ENCODE measurements at places on chromosomes 5 and 9.

- no peak for DNase-seq
Observed at GRCh38 chr5:137099651-137100050, 399.5 kb downstream of the SPOCK1 start.

DNA sequence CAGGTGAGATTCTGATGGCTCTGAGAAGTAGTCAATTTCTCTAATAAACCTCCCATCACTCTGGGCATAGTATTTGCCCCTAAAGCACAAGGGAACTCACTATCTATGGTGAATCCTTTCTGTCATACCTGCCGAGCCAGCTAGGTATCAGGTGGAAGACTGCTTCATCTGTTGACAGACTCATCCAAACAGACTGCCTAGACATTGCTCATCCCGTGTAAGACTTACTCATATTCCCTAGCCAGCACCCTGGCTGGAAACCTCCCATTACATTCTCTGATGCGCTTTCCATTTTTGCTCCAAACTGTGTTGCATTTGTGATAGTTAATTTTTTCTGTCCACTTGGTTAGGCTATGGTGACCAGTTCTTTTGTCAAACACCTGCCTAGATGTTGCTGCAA, 595.9 kb downstream of the DNAH5 start:
- DNase-seq, result no peak

DNA sequence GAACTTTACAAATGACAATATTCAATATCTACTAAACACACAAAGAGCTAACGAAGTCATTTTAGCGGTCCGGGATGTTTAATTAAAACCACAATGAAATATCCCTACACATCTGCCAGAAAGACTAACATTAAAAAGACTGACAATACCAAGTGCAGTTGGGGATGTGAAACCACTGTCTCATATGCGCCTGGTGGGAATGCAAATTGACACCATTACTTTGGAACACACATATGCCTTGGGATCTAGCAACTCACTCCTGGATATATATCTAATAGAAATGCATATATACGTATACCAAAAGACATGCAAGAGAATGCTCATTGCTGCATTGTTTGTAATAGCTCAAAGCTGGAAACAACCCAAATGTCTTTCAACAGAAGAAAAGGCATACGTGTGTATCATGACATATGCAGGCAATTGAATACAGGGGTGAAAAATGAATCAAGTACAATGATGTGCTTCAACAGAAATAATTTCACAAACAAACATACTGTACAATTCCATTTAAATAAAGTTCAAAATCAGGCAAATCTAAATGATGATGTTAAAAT, 153.3 kb downstream of the CARTPT start:
- no peak for DNase-seq

GRCh38 chr5:144742361-144742760, 571.7 kb downstream of the KCTD16 start:
- DNase-seq, result no peak

DNA sequence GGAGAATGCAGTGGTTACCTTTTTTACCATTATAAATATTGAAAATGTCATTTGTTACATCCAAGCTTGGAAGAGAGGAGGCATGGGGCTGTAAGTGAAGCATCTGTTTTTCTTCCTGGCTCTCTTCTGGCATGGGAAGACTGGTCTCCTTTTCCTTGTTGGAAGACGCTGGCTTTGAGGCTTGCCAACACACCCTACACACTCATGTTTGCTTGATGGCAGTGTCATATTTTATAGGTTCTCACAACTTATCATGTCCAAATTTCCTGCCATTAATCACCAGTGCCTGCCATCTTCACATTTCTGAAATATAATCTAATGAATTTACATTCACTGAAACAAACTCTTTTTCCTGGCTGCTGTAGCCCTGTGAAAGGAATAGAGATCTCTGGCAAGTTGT, 252.9 kb downstream of the MAN2A1 start:
- peak; percentile 66 for DNase-seq

- no peak for DNase-seq
Observed at GRCh38 chr5:54477941-54478478, 22.5 kb downstream of the HSPB3 start.

DNA sequence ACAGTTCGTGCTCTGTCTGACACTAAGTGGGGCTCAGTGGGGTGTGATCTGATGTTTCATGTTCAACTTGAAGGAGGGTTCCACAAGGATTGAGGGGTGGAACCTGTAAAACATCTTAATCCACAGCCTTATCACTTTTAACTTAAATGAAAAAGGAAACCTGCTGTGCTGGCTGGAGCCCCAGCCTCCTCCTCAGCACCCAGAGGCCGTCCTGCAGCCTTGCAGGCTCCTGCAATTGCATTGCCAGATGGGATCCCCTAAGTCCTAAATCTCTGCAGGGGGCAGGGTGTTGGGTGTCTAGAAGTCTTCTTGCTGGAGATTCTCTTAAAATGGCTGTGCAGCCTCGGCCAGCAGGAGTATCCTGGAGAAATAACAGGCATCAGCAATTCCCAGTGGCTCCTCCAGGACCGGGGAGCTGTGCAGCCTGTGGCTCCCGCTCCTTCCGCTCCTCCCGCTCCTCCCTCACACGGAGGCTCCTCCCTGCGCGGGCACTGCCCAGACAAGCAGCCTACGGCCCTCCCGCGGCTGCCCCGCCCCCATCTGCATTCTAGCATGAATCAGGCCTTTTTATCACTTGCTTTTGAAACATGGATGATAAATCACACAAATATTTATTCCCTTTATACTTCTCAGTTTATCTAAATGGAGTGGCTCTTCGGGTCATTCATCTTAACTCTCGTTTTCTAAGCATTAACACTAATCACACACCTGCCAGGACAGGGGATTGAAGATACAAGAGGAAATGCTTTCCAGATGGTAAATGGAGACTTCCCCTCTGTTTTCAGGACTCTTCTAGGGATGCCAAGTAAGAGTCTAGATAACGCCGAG, 131.0 kb downstream of the ADAMTS16 start:
- DNase-seq, result no peak

DNA sequence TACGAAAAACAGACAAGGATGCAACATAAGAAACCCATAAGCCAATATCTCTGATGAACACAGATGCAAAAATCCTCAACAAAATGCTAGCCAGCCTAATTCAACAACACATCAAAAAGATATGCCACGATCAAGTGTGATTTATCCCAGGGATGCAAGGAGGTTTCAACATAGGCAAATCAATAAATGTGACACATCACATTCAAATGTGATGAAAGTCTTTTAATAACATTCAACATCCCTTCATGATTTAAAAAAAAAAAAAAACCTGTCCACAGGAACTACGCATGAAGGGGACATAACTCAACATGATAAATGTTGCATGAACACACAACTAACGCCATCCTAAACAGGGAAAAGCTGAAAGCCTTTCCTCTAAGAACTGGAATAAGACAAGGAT, 102.2 kb downstream of the PLPP1 start:
- no peak for DNase-seq

GRCh38 chr5:154118385-154118784, 72.1 kb upstream of the GALNT10 start:
- no peak for DNase-seq

DNA sequence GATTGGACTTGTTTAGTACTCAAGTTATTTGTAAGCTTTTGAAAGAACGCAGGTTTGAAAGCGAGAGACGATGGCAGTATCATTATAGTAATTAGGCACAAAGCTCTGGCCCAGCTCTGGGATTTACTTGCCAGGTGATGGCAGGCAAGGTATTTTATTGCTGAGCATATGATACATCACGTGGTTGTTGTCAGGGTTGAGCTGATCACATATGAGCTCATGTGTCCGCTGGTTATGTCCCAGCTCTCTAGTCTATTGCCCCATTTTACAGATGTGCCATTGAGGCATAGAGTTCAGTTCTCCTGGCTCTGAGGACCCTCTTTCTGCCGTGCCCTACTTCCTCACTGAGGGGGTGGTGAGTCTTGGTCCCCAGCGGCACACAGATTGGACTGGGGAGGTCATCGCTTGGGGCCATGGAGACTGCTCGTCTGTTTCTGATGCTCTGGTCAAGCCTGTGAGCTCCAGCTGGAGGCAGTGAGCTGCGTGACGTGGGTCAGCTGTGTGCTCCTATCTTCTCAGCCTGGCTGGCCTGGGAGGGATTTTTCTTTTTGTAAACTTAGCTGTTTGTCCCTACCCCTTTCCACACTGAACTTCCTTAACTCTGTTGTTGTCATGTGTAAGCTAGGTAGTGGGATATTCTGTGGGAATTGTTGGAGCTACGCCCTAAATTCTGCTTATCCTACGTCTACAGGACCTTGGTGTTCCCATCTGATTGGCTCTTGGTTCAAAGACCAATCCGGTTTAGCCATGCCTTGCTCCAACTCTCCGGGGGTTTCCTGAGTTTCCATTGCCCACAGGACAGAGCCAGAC, 2.2 kb downstream of the NXNL2 start:
- DNase-seq, result no peak

DNA sequence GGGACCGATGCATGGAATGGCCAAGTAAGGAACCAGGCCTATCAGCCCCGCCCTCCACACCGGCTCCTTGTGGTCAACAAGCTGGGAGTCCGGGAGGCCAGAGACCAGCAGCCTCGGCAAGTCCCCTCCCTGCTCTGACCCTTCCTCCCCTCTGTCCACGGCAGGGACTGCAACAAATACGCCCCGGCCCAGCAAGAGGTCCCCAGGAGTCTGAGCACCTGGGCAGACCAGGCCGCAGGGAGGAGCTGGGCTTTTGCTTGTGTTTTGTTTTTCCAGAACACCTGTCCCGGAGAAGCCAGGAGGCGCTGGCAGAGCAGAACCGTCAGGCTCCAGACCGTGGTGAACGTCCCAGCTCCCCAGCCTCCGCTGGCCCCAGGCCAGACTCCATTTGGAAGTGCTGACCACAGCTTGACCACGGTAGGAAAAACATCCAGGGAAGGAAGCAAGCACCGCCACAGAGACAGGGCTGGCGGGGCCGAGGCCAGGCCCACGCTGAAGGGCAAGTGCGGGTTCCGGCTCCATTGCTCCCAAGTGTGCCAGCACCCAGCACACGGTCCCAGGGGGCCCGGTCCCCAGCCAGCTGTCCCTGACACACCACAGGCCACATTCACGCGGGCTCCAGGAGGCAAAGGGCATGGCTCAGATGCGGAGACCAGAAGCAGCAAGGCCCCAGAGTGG, 56.7 kb downstream of the VAV2 start:
- peak; percentile 35 for DNase-seq

DNA sequence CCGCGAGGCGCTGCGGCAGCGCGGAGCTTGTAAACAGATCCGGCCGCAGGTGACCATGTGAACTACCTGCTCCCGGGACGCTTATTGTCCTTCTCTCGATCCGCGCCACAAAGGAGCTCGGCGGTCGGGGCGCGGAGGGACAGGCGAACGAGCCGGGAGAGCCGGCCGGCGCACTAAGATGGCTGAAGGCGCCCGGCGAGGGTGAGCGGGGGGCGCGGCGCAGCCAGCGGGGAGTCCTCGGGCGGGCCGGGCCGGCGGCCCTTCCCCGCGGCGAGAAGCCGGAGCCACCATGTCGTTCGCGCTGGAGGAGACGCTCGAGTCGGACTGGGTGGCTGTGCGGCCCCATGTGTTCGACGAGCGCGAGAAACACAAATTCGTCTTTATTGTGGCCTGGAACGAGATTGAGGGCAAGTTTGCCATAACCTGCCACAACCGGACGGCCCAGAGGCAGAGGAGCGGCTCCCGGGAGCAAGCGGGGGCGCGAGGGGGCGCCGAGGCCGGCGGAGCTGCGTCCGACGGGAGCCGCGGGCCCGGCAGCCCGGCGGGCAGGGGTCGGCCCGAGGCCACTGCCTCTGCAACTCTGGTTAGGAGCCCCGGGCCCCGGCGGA, 535 bp downstream of the JMY start:
- DNase-seq, result no peak

GRCh38 chr5:77329664-77330430, 119.4 kb downstream of the PDE8B start:
- no peak for DNase-seq

DNA sequence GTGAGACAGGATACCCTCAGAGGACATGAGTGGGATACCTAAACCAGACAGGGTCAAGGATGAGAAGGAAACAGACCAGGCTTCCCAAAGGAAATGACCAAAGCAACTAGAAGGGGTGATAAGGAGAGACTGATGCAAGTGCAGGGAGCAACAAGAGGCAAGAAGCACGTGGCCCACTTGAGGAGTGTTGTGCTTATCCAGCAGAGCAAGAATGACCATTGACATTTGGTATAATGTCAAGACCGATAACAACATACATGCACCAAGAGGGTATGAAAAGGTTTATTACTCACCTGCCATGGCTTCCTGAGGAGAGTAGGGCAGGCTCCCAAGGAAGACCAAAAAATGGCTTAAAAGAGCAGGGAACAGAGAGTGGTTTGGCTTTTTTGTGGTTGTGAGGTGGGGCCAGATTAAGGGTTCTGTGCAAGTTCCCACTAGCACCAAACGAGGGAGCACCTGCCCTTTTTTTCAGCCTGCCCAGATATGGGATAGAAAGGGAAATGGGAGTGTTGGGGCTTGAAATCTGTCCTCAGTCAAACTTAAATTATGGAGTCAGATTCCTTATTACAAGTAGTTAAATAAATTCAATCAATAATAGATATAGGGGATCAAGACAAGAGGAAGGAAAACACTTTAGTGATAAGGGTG, 513.6 kb downstream of the RASEF start:
- no peak for DNase-seq

DNA sequence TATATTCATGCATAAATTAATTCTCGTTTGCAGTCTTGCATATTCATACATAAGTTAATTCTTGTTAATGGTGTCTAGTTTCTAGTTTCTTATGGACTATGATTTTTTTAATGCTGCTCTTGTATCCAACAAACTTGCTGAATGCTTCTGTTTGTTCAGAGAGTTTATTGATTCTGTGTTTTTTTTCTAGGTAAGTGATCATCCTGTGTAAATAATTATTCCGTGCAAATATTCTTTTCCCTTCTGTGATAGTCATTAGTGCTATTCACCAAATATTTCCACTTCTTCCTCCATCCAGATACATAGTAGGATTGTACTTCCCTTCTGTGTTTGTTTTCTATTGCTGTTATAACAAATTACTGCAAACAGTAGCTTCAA, 35.8 kb upstream of the SHISAL2B start:
- peak; percentile 40 for DNase-seq

- DNase-seq, result no peak
Observed at GRCh38 chr9:81737871-81738507, 48.6 kb upstream of the TLE1 start.

DNA sequence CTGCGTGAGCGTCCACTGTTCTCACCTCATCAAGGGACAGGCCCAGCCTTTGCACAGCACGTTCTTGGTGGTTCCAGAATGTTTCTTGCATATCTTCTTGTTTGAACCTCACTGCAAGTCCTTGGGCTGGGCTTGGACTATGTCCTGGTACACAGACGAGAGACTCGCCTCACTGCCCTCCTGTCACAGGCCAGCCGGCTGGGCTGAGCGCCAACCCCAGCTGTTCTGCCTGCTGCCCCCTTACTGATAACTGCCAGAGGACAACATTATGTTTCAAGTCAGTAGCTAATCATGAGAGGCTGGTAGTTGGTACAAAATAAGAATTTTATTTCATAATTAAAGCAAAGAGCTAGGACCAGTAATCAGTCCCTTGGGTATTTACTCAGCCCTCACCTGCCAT, 52.8 kb upstream of the LRRTM2 start:
- no peak for DNase-seq

DNA sequence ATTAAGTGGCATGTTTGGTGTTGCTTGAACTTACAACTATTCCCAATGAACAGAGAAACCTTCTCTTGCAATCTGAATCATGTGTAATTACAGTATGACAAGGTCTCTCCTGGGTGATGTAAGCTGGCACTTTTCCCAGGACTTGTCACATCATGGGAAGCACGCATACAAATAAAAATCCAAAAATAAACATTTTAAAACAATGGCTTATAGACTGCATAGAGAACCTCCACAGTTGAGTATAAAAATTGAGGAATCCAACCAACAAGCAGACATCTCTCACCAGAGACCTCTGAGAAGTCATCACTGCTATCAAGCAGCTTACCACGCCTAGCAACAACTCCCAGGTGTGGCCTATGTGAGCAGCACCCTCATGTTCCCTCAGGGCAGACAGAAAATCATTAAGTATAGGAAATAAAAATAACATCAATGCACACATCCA, 3.9 kb downstream of the MLLT3 start:
- DNase-seq, result peak; percentile 97
